ENCODE measurements at places on chromosomes 2 and 18. TPM values are rescaled to one million over a fixed set of nuclear protein-coding genes. Genes with fewer than 3 reads are reported as not detected.
A peak's percentile ranks its signal among the peaks of the same experiment; 100 is the strongest.

RNMT gene
- 35.8 TPM for total RNA-seq

DNA sequence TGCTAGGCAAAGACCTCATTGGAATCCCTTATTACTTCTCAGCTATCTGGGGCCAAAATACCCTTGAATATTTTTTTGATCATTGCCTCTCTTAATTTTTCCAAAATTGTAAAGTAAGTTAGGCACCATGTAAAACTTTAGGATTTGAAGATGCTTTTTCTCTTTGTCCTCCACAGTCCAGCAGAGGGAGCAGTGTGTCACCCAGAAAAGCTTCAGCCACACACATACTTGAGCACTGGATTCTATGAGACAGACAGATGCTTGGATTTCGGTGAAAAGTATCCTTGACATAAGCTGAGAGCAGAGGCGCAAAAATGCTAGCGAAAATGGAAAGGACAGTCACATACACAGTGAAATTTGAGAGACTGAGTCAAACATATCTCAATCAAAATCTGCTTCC, 74.7 kb upstream of the KCNJ3 start:
- DNase-seq: peak; percentile 44

GRCh38 chr2:8462899-8463648, 218.8 kb upstream of the ID2 start:
- DNase-seq: no peak

DNA sequence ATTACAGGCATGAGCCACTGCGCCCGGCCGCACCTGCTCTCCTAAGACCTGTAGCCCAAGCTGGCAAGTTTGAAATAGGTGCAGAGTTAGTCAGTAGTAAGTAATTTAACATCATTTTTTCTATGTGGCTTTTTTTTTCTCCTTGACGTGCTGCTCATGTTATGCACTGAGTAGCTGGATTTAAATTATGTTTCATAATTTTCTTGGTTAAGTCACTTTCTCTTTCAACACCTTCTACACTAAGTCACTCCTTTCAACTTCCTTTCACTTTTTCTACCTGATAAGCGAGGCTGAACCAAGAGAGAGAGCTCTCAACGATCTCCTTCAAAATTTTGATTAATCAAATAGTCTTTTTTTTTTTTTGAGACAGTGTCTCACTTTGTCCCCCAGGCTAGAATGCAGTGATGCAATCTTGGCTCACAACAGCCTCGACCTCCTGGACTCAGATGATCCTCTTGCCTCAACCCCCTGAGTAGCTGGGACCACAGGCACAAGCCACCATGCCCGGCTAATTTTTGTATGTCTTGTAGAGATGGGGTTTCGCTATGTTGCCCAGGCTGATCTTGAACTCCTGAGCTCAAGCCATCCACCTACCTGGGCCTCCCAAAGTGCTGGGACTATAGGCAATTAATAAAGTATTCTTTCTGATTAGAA, 13.1 kb downstream of the CASP8 start:
- no peak for DNase-seq

DNA sequence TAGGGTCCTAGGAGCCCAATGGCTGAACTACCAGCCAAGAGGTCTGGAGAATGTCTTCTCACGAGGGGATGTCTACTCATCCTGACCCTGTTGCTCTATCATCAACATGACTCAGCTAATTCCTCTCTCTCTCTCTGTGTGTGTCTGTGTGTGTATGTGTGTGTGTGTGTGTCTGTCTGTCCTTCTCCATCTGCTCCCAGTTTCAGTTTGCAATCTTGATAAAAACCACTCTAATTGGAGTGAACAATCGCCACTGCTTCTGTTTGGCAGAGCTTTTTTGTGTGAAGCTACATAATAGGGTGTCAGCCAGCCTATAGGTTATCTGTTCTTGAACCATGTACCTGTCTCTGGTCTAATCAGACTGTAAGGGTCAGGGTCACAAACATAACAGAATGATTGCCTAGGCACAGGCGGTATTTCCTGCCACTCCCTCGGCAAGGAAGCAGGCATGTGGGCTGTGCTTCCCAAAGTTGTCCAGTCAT, 219.8 kb downstream of the SH3BP4 start:
- DNase-seq: no peak

SCN7A gene
- total RNA-seq: 0.39 TPM

DNA sequence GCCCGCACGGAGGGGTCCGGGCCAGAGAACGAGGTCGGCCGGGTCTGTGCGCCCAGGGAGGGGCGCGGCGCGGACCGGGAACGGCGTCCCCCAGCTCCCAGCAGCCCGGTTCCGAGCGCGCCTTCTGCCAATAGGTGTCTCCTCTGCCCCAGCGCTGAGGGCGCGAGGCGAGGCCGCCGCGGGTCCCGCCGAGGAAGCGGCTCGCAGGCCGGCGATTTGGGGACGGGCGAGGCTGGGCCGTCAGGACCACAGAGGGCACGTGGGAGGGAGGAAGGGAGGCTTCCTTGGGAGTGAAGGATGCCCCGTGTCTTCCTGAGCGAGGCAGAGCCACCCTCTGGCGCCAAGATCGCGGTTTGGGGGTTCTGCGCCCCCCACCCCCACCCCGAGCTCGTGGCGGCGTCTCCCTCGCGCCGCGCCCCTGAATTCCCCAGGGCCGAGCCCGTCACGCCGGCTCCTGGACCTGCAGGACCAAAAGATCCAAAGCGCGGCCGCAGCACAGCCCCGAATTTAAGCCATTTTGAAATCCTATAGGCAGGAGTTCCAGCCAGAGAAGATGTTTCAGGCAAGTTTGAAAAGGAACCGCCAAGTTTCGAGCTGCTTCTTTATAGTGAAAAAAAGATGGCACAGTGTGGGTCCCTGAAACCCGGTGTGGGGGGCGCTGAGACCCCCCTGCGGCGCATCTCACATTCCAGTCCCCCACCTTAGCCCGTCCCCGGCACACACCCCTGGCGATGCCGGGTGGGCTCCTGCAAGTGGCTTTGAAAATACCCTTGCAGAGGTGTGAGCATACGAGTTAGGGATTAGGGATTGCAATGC, 909 bp downstream of the NFATC1 start:
- DNase-seq: no peak

DNA sequence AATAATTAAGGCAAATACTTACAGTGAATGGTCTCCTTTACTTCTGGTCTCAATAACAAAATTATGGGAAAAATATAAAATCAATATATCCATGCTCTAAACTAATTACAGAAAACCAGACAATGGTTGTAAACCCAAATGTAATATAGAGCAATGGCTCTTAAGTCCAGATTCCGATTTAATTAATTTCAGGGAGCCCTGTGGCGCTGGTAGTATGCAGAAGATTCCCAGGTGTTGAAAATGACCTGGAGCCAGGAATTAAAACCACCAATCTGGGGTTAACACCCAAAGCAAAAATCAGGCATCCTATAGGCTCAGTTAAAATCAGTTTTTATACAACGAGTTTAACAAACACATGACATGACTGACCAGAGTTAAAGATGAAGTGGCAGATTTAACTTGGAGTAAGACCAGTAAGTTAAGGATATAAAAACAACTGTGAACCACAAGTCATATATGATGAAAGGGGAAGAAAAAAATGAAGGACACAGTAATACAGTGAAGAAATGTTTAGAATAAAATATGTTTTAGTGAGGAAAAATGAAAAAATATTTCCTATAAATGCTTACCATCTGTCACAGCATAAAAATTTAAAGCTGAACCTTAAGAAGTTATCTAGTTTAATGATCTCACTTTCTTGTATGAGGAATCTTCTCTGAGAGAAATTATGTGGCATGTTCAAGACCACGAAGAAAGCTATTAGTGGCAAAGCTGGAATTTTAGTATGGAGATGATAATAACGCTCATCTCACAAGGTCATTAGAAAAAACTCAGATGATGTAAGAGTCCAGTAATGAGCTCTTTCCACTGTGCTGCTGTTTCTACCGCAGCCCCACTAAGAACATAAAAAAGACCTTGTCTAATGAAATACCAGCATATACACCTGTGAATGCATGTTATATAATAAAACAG, 45.8 kb upstream of the FLACC1 start:
- no peak for DNase-seq

GRCh38 chr2:127580167-127581049, 44.9 kb downstream of the MYO7B start:
- DNase-seq: no peak

GRCh38 chr2:127887082-127887775, 1.5 kb upstream of the AMMECR1L start:
- DNase-seq: no peak

LINC00305 gene
- not detected for total RNA-seq

- no peak for DNase-seq
These were observed 312.3 kb downstream of the PRKCE start for GRCh38 chr2:45963816-45964215.

DNA sequence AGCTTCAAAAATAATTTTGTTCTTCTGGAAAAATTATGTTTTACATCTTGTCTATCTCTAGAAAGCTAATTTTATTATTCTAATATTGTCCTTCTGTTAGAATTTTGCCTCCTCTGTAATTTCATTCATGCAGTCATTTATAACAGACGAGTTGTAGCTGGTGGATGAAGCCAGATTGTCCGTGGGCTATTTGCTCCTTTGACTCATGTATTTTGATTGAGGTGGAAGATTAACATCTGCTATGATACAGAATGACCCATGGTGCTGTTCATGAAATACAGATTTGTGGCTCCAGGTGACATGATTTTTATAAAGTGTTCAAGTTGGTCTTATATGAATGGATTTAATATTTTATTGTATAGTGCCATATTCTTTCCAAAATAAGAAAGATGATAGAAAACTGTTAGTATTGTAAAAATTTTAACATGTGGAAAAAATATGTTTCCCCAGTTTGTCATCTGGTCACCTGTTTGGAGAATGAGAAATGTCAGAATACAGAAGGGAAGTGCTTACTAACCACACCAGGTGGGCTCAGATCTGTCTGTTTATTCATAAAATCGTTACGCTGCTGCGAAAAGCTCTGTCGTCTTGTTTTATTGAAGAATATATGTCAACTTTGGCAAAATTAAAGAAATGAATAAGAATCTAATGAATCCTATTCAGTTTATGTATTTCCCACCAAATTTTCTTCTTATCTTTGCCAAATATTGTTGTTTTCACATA, 20.4 kb upstream of the L3MBTL4 start:
- DNase-seq: no peak

KLHL29 gene
- 7.3 TPM for total RNA-seq

GRCh38 chr18:46070815-46071652, 1.0 kb downstream of the PSTPIP2 start:
- DNase-seq: no peak

DNA sequence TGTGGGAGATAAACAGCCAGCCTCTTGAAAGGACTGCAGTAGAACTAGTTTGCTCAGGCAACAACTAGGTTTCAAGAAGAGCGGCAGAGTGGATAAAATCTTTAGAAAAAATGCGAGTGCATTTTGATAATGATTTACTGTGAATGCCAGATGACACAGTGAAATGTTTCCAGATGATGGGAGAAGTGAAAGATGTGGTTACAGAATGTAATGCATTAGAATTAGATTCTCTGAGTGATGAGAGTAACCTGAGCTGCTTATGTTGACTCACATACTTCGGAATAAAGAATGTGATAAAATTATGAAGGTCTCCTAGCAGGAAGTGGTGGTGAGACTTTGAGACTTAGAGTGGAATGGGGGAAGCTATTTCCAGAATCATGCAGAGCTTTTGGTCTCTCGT, 184.3 kb downstream of the GULP1 start:
- DNase-seq: no peak

GRCh38 chr2:69545477-69545932, 98.0 kb downstream of the AAK1 start:
- no peak for DNase-seq

CIB4 gene
- total RNA-seq: not detected

HOXD11 gene
- total RNA-seq: not detected

CFAP65 gene
- total RNA-seq: 0.93 TPM

DNA sequence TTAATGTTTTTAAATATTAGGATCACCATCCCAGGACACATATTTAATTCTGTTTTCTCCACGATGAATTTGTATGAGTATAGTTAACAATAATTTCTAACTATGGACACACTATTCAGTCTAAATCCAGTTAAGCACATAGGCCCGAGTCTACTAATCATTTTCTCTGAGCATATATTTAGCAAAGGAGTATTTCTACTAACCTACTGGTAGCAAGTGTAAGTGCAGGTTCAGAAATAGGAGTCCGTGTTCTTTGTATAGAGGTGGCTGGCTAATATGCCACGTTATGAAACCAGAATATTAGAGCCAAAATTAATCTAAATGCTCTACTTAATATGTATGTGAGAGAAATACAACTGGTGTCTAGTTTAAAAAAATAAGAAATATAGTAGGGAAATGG, 416.6 kb upstream of the NXPH2 start:
- DNase-seq: no peak

DNA sequence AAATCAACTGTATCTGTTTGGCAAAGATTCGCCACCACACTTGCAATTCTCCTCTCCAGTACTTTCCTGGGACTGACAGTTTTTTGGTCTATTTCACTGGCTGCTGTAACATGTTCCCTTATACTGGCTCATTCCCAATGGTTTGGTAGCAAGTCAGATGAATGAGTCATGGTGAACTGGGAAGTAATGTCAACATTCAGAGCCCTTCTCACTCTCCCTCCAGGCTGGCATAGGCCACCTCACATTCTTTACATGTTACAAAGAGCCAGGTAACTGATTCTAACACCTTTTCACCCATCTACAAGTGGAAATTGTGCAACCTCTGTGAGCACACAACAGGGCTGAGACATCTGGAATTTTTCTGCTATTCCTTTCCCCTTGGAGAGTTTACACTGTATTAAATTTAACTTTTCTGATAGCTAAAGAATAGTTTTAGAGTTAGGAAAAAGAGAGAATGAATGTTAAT, 111.3 kb upstream of the TLK1 start:
- DNase-seq: no peak

DNA sequence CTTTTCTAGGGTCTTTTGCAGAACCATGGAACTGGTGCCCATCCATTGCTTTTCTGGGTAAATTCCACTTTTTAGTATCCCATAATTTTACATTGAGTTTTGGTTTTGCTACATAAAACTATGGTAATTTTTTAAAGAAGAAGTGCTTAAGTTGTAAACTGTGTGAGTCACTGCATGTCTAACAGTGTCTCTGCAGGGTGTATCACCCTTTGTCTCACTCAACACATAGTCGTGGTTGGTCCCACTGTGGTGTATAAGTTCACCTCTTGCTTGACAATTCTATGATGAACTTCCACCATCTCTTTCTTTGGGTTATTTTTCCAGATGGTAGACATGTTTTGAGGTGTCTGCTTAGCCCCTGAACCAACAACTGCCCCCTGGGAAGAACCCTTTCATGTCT, 10.5 kb downstream of the SCTR start:
- DNase-seq: no peak

GRCh38 chr2:233317196-233317943, 9.8 kb downstream of the SAG start:
- DNase-seq: no peak

- no peak for DNase-seq
These were observed 336.6 kb downstream of the EN1 start for GRCh38 chr2:118510807-118511206.

DNA sequence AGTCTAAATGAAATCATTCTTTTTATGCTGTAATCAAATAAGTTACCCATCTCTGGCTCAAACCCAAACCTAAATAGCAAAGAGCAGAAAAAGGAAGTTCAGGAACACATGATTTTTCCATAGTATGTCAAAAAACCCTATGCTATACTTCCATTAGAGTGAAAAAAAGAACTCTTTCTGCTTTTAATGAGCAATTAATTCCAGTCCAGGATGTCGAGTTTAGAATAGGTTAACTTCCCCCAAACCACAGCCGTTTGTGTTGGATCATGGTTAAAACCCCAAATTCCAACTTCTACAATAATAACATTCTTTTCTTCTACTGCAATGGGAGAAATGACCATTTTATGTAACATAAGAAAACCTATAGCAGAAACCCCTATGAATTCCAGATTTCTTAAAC, 171.1 kb upstream of the NRP2 start:
- DNase-seq: no peak

- DNase-seq: no peak
These were observed 225.8 kb downstream of the NCKAP5 start for GRCh38 chr2:133342286-133343017.

DPYSL5 gene
- 201 TPM for total RNA-seq
